ENCODE measurements at places on chromosomes 2 and 18.

GRCh38 chr2:187924293-187924692 lies 367.4 kb upstream of the GULP1 start:
- no peak for DNase-seq

- DNase-seq: no peak
Observed at GRCh38 chr2:188042412-188042811, 249.3 kb upstream of the GULP1 start.

DNA sequence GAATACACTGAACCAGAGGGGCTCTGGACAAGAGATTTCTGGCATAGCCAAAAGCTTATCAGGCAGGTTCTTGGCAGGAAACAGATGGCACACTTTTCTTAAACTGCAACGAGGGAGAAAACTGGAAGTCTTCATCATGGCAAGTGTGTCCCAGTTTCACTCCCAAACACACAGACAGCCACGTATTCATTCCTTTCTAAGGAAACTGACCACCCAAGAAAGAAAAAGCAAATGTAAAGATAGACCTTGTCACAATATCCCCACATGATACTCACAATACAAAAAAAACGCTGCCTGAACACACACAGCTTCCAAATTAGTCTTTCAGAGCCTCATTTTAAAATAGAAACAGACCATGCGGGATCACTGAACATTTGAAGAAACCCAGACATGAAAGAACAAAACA lies 40.6 kb upstream of the RTTN start:
- no peak for DNase-seq

DNA sequence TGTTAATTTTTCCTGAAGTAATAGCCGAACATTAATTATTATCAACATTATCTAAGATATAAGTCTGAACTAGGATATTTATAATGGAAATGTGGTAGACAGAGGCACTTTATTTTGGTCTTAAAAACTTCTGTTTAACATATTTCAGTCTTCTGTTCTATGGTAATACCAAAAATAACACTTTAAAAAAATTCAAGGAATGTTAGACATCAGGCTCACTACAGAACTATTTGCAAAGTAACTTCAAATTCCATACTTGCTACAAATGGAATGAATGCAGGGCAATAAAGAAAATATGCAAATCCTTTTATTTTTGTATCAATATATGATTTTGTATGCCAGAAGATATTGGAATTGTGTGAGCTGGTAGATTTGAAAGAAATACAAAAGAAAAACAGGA lies 345.5 kb upstream of the DSEL start:
- no peak for DNase-seq

DNA sequence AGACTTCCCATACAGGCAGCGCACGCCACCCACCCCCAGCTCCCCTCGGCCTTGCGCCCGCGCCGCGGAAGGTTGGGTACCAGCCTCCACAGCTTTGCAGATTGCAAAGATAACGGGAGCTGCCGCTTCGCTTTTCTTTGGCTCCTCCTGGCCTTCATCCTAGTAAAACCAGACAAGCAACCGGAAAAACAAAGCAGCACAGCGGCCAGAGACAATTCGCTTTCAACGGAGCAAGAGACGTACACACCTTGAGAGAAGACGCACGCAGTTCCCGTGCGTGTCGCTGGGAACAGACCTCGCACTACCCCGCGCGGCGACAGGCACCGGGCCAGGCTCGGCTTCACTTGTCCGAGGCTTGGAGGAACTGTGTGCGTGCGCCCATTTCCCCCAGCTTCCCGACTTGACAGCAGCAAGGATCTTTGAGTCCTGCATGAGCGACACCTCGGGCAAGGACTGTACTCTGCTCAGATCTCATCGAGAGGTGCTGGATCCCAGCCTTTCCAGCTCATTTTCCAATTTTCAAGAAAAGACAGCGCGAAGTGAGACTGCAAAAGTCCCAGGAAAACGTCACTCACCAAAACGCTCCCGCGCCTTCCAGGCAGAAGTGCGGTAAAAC lies 964 bp downstream of the ZBTB7C start:
- no peak for DNase-seq

DNA sequence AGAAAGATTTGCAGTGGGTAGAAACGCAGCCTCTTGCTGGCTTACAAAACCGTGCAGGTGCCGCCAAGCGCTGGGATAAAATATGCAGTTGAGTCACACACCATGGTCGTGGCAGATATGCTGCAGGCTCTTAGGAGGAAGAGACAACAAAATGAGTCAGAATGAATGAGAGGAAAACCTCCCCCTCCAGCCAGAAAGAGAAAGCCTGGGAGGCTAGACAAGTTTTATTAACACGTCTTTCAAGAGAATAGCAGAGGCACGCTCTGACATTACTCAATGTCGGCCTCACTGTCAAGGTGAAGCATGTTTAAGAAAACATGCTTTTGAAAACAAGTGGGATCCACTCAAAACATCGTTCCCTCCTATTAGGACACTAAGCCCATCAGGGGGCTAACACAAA lies 37.1 kb upstream of the ZCCHC2 start:
- DNase-seq: no peak

- no peak for DNase-seq
Observed at GRCh38 chr2:99425022-99425421, 64.8 kb downstream of the REV1 start.

DNA sequence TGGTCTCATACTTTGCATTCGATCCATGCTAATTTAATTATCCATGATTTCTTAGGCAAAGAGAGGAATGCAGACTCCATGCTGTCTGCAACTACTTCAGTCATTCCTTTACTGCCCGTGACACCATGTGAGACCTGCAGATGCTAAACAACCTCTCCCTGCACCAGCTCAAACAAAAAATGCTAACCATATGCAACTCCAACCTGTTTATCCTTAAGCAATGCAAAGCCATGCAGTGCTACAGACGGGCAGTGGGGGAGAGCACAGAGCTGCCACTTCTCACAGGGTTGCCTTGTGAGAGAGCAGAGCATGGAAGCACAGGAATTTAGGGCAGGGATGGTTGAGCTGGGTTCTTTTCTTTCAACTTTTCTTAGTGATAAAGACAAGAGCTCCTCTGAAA lies 74.9 kb upstream of the KLHL14 start:
- DNase-seq: no peak

Data from activated naive CD4-positive, alpha-beta T cell (primary cell).